Myocyte (in vitro differentiated cells): ENCODE measurements at places on chromosomes 1 and 21. TPM values are rescaled to one million over a fixed set of nuclear protein-coding genes. Genes with fewer than 3 reads are reported as not detected.

ZMYND12 gene
- not detected in 2 replicates for total RNA-seq

HUNK gene
- total RNA-seq = 0.05 TPM in 1 of 2 replicates, not detected in the other

DNA sequence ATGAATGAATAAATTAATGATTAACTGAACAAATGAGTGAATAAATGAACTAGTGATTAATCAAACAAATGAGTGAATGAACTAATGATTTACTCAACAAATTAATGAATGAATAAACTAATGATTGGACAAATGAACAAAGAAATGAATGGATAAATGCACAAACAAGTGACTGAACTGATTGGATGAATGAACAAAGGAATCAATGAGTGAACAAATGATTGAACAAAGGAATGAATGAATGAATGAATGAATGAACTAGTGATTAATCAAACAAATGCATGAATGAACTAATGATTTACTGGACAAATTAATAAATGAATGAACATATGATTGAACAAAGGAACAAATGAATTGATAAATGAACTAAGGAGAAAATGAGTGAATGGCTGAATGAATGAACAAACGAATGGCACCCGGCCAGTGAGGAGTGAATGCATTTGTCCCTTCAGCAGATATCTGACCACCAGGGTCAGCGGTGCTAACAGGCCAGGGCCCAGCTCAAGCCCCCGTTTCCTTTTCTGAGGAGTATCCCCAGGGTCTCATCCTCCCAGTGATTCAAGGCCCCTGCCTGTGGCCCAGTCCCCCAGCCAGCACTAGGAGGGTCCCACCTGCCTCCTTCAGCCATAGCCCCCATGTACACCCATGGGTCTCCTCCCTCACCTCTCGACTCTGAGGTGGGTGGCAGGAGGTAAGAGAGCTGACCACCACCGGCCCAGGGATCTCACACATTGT lies 49.9 kb downstream of the WNT9A start:
- no peak for DNase-seq

DNA sequence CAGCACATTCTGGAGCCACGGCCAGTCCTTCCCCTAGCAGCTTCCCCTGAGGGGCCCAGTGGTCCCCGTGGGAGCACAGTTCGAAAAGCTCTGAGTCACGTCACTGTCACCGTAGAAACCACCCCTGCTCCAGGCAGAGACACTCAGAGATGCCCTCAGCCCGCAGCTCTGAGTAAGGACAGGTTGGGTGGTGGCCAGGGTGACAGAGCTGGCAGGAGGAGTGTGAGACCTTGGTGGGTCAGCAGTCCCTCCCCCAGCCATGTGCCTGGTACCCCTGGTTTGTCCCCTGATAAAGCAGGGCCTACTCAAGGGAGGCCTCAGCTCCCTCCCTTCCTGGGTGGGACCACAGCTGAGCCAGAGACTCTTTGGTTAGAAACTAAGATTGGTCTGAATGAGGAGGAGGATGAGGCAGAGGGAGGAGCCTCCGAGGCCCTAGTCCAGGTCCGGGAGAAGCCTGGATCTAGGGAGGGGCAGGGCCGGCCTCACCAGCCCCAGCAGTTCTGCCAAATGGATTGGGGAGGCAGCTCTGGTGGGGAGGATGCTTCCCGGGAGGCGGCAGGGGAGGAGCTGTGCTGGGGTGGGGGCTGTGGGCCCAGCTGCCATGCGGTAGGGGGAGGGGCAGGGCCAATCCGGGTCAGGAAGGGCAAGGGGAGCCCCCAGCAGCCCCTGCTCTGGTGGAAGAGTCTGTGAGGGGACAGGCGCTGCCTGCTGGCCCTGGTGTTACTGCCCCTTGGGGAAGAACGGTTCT lies 55.2 kb downstream of the SLC9A1 start:
- peak; percentile 88 for DNase-seq

- DNase-seq = no peak
Measured at GRCh38 chr1:39822146-39822545, 33.5 kb upstream of the BMP8B start.

DNA sequence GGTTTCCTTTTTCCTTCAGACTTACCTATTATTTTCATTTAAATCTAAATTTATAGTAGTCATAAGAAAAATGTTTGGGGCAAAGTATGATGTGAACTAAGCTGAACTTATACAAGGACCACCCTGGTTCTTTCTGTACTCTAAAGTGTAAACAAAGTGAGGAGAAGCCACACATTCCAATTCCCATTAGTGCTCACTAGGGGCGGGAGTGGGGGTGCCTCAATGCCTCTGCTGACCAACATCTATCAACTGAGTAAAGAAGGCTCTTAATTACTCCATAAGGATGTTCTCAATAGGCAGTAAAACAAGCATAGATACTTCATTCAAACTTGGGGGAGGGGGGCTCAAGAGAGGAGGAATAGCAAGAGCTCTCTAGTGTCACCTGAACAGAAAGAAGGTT lies 151.7 kb downstream of the CDC42BPA start:
- no peak for DNase-seq

DNA sequence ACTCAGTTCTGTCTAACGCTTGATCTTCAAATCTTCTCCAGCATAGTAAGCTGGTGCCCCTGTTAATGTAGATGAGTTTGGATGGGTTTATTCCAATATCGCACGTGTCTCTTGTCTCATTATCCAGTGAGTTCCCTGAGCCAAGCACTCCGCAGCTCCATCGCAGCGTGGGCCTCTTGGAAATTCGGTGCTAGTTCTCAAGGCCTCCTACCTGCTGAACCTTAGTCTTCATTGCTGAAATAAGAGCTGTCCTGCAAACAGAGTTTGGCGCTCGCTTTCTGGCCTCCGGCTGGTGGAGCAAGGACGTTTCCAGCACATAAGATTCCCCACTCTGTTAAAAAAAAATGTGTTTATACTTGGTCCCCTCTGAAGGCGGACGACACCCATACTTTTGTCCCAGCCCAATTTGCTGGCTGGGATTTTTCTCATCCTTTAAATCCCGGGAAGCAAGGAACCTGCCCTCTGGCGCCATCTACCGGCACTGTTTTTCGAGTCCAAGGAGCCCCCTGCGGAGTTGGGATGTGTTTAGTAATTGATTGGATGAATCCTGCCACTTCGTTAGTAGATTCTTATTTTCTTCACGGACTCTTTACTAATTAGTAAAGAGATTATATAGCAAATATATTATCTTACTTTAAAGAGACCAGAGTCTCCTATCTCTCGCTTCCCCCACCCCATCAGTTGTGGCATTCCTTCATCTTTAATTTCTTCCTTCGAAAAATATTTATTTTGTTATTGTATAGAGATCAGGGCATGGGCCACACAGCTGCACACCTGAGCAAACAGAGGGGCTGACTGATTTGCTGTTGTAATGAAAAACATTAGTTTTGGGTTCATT lies 14.7 kb downstream of the JUN start:
- peak; percentile 82 for DNase-seq

DNA sequence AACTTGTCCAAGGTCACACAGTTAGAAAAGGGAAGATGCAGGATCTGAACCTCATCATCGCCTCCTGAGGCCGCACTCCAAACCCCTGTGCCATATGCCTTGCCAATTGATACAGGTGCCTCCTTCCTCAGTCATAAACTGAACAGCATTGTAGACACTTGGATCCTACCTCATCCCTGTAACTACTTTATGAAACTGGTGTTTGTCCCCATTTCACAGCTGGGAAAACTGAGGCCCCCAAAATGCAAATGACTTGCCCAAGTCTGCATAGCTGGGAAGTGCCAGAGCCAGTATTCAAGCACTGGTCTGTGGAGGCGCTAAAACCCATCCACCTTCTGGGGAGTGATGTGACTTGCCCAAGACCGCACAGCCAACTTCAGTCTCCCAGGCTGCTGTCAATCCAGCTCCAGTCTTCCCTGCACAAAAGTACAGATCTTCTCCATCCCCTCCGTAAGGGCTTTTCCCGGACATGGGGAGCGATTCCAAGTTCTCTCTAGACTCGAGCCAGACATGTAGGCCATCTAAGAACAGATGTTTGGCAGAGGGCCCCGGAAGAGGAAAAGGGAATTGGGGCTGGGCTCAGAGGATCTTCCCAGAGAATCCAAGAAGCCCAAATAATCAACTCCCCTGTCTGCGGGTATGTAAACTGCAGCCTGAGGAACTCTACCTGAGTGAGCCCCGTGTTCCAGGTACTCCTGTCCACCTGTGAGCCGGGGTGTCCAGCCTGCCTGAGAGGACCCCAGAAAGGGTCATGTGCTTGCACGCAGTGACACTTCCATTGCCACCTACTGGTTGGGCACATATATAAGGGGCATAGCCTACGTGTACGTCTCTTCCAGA lies 60.5 kb downstream of the SYT2 start:
- DNase-seq = no peak

GRCh38 chr1:97144527-97144926 lies 422.9 kb downstream of the PTBP2 start:
- peak; percentile 47 for DNase-seq

GRCh38 chr1:72394457-72394856 lies 112.1 kb upstream of the NEGR1 start:
- no peak for DNase-seq
